ENCODE measurements at places on chromosomes 7 and 10.

GRCh38 chr10:3295582-3296151 lies 123.1 kb upstream of the PITRM1 start:
- no peak for DNase-seq

- no peak for DNase-seq
Measured at GRCh38 chr10:109928475-109928891, 5.2 kb upstream of the XPNPEP1 start.

DNA sequence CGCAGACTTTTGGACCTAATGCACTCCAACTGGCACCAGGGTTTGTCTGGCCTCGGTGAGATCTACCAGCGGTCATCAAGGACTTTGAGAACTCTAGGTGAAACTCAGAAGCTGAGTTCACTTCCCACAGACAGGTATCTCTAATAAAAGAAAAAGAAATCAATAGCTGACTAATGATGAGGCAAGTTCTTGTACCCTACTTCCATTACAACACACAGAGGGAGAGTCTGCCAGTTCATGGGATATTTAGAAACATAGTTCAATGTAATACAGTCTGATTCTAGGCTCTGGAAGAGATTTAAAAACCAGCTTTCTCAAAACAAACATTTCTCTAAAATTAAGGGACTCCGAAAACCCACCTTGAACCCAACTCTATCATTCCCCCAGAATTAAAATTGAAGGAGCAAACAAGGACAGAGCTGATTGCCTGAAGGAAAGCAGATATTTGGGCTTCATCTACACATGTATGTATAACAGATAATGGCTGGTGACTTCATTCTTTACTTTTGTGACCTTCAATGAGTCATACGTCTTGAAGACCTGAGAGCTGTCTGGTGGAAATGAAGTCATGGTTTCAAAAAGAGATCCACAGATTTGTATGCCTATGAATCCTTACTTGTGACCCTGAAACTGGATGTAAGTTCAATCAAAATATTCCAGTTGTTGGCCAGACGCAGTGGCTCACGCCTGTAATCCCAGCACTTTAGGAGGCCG lies 2.7 kb upstream of the PNLIPRP1 start:
- no peak for DNase-seq

GRCh38 chr10:48236199-48236621 lies 38.3 kb downstream of the FRMPD2 start:
- no peak for DNase-seq

- no peak for DNase-seq
Measured at GRCh38 chr10:62899311-62899710, 83.1 kb upstream of the EGR2 start.

DNA sequence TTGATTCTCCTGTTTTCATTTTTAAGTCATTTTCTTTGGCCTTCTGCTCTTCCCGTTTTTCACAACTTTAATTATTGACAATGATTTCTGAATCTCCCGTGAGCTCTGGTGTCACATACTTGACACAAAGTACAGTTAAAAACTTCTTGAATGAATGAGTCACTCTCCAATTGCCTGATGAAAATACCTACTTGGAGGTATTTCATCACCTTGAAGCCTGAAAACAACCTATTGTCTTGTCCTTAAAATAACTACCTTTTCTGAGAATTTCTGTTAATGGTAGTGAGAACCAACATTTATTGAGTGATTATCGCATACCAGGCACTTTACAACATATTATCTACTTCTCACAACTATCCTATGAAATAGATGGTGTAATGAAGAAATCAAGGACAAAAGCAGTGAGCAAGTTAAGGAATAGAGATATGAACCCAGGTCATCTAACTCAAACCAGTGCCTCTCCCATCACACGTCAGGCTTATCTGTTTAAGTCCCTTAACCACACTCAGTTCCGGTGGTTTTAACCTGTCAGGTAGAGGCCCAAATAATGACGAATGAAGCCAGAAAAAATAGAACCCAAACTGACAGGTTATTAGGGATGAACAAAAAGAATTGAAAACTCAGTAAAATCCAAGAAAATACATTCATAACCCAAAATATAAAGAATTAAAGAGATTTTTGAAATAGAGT lies 11.6 kb downstream of the BET1 start:
- DNase-seq: no peak

DNA sequence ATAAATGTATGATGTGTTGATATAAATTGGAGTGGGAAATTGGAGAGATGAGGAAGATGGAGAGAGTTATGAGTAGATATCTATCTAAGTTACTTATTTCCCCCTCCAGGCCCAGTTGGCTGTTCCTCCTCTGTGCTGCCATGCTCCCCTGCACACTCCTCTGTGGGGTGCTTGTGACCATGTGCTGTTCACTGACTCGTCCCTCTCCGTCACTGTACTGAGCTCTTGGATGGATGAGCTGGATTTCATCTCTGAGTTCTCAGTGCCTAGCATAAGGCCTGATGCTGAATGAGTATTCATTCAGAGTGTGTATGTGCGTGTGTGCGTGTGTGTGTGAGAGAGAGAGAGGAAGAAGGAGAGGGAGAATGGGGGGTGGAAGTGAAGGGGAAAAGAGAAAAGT lies 14.5 kb downstream of the OR9A2 start:
- DNase-seq: no peak

GRCh38 chr7:114647518-114647917 lies 232.9 kb downstream of the FOXP2 start:
- no peak for DNase-seq

GRCh38 chr7:24706211-24707170 lies 50.8 kb downstream of the GSDME start:
- no peak for DNase-seq

GRCh38 chr10:11879387-11880094 lies 56.4 kb downstream of the PROSER2 start:
- DNase-seq: no peak

All from activated naive CD4-positive, alpha-beta T cell (primary cell).